Upper lobe of right lung (tissue), 1 donor: ENCODE measurements at places on chromosomes 4 and X.

GRCh38 chr4:62627671-62628070 lies 1427.5 kb downstream of the ADGRL3 start:
- no peak for DNase-seq

- DNase-seq = no peak
Observed at GRCh38 chrX:70016513-70016912, 33.2 kb downstream of the AWAT2 start.

DNA sequence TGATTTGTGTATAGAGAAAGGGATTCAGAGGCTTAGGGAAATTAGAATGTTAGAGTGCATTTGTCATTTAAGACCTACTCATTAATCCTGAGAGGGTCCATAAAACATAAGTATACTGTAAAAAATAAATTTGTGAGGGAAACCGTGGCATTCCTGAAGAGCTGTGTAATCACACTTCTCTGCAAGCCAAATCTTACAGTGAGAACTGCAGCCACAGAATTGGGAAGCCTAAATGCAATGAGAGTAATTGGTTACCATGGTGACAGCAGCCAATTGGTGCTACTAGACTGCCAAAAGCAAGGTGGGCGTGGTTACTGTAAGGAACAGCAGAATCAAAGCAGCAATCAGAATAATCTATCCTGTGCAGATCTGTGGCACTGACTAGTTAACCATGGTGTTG lies 345.2 kb upstream of the GRID2 start:
- no peak for DNase-seq

DNA sequence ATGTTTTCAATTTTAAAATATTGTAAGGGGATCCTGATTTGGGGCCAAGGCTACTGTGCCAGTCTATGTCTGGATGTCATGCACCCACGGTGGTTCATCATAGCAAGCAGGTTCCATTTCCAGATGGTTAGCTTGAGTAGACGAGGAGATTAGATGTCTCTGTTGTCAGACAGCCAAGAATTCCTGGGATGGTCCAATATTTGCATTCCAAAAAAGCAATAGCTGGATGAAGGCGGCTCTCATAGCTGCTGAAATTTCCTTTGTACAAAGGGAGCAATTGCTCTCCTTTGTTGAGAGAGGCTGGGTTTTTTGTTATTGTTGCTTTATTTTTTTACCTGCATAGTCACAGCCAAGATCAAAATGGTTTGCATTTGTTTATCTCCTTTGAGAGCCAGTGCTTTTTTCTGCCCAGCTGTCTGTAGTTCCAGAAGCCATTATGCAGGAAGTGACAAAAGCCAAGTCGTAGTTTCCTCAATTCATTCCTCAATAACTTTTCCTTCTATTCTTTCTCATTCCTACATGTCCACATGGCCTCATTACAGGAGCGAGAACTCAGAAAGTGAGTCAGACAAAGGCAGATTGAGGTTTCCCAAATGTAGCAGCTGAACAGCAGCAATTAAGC lies 107.9 kb downstream of the MMRN1 start:
- DNase-seq = no peak

GRCh38 chr4:121688701-121689100 lies 8.1 kb downstream of the ANXA5 start:
- DNase-seq = no peak

DNA sequence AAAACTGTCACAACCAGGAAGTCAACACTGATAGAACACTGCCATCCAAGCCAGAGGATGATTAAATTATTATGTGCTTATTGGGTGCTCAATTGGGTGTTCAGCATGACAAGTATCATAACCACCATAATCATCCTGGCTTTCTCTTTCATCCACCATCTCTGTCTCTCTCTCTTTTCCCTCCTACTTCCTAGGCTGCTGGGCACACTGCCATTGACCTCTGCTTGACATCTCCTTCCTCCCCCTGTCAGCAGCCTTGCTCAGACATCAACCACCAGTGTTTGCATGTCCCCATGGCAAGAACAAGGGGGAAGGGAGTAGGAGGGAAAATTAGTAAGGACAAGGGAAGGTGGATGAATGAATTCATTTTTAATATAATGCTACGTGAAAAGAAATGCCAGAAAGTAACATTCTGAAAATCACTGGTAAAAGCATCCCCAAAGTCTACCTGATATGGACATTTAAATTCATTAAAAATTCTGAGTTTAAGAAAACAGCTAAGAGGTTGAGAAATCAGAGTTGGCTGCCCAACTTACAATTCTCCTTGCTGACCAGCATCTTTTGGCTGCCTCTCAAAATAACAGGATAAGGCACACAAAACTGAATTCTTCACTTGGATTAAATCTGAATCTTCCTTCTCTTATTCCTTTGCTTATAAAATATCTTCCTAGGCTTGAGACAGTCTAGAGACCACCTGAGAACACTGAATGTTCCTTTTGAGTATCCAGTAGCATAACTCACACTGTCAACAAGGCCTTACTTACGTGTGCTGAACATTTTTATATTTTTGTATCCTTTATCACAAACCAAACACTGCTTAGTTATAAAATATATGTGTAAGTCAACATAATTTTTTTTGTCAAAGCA lies 48.5 kb downstream of the SNCA start:
- DNase-seq = no peak

DNA sequence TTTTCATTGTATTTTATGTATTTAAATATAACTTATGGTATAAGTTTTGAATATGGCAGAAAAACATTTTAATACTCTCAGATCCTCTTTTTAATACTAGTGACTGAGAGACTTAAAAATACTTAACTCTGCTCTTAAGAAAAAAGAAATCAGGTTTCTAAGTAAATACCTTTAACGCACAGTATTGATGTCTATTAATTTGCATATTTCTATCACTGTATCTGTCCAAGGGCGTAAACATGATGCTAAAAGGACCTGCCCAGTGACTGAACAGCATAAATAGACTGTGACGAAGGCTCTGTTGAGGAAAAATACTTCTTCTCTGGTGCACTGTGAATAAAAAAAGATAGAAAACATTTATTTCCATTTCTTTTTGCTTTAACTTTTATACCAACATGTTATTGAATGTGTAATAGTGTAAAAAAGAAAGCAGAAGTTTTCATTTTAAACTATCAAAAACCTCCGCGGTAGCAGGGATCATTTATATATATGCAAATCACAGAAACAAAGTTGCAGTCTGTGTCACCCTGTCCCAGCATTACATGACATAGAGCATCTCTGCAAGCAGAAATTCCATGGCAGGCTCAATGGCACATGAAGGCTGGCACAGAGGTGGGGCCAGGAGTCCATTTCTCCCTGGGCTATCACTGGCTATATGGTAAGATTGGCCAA lies 75.4 kb downstream of the ZAR1 start:
- no peak for DNase-seq

GRCh38 chrX:154063234-154063633 lies 34.3 kb downstream of the MECP2 start:
- DNase-seq = no peak

GRCh38 chr4:51885363-51885762 lies 42.4 kb downstream of the DCUN1D4 start:
- no peak for DNase-seq

DNA sequence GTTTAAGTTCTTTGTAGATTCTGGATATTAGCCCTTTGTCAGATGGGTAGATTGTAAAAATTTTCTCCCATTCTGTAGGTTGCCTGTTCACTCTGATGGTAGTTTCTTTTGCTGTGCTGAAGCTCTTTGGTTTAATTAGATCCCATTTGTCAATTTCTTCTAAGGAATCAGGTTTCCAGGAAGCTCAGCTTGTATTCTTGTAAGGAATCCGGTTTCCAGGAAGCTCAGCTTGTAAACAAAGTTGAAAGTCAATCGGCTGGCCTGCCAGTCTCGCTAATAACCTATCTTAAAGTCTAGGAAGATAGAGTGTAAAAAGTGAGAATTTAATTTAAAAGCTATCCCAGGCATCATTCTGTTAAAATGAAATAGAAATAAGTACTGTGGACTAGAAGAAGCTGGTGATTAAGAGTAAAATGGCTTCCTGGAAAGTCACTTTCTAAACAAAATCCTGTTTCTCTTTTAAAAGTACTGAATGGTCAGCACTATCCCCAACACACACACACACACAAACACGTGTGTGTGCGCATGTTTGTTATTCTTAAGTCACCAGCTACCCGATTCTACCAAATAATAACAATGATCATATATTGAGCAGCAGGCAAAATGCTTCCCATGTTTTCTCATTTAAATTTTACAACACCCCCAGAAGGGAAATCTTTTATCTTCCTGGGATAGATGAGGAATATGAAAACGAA lies 171.7 kb downstream of the PAPSS1 start:
- DNase-seq = no peak

DNA sequence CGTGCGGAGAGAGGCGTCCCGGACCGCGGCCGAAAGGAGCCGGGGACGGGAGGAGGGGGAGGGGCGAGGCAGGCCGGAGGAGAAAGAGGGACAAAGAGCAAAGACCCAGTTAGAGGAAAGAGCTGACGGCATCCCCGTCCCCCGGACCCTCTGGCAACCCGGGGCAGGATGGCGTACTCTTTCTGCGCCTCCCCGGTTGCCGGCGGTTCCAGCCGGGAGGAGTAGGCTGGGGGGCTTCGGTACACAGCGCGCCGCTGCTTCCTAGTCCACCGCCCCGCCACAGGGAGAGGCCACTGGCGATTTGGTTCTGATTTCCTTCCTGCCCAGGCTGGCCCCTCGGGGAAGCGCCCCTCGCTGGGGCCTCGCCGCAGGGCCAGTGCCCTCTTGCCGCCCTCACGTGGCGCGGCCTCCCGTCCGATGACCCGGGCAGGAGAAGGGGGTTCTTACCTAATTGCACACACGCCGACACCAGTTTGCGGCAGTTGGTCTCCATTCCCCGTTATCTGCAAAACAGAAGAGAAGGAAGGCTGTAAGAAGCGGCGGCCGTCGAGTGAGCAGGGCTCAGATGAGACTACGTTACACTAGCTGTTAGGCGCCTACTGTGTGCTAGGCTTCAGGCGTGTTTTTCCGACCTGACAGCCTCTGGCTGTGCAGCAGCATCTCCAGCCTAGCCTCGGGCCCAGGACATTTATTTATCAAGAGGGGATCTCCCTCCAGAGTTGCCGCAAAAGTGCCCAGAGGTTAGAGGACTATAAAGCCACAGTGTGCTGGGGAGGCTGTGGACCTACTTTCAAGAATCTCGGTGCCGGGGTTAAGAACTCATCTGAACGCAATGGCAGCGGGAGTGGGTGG lies 9.9 kb upstream of the PITX2 start:
- DNase-seq = no peak

DNA sequence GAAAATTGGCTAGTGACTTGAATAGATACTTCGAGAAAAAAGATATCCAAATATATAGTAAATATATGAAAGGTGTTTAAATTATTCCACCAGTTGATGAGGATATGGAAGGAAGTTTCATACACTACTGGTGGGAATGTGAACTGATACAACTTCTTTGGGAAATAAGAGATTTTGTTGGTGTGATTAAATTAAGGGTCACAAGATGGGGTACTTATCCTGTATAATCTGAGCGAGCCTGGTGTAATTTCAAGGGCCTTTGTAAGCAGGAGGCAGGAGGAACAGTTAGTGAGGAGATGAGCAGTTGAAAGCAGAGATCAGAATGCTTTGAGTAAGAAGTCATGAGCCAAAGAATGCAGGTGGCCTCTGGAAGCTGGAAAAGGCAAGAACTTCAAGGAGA lies 192.2 kb downstream of the KCTD8 start:
- DNase-seq = no peak

- no peak for DNase-seq
Observed at GRCh38 chr4:26334366-26334765, 13.6 kb downstream of the RBPJ start.

DNA sequence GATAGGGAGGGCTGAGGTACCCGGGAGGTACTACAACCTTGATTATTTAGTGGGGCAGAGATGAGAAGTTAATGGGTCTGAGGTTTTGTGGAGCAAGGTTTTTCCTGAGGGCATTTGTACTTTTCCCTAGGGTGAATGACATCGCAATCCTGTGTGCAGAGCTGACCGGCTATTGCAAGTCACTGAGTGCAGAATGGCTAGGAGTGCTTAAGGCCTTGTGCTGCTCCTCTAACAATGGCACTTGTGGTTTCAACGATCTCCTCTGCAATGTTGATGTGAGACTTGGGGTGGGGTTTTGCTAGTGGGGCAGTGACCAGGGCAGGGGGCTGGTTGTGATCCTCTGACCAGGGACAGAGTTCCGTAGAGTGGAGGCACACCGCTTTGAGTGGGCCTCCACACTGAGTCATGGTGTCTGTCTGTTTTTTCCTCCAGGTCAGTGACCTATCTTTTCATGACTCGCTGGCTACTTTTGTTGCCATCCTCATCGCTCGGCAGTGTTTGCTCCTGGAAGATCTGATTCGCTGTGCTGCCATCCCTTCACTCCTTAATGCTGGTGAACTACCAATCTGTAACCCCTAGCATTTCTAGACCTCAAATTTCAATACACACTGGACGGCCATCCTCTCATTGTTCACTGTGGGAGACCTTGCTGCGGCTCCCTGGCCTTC lies 9.9 kb downstream of the MED12 start:
- DNase-seq = no peak

DNA sequence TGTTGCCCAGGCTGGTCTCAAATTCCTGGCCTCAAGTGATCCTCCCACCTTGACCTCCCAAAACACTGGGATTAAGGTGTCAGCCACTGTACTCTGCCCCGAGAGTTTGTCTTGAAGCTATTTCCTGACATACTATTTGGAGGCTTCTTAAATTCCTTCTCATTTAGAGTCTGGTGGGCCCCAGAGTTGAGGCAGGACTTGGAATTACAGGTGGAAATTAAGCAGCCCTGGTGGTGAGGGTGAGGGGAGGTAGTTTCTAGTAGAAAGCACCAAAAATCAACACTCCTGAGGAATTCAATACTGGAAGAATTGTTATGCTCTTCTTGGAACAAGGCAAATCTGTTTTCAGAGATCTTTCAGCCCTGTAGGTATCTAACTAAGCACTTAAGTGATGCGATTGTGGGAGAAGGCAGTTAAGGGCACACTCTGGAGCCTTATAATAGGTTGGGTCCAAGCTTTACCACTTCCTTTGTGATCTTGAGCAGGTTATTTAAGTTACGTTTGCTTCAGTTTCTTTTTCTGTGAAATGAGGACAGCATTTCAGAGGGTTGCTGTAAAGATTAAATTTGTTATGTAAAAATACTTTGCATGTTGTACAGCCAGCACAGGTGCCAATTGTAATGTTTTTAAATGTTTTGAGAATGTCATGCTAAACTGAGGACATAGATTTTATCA lies 200.7 kb downstream of the SOWAHB start:
- no peak for DNase-seq

GRCh38 chr4:3805026-3805425 lies 38.8 kb downstream of the ADRA2C start:
- no peak for DNase-seq

GRCh38 chr4:5043579-5043978 lies 7.7 kb upstream of the STK32B start:
- DNase-seq = no peak
